Stimulated activated CD8-positive, alpha-beta memory T cell treated with anti-CD3 and anti-CD28 coated beads, Interleukin-15, amount 100 ng/mL, for 24 hours (primary cell): ENCODE measurements at places on chromosomes 4 and X.

- no peak for DNase-seq
Observed at GRCh38 chr4:87527431-87528220, 1.6 kb downstream of the SPARCL1 start.

- no peak for DNase-seq
Observed at GRCh38 chr4:84498203-84498934, 723 bp downstream of the NKX6-1 start.

DNA sequence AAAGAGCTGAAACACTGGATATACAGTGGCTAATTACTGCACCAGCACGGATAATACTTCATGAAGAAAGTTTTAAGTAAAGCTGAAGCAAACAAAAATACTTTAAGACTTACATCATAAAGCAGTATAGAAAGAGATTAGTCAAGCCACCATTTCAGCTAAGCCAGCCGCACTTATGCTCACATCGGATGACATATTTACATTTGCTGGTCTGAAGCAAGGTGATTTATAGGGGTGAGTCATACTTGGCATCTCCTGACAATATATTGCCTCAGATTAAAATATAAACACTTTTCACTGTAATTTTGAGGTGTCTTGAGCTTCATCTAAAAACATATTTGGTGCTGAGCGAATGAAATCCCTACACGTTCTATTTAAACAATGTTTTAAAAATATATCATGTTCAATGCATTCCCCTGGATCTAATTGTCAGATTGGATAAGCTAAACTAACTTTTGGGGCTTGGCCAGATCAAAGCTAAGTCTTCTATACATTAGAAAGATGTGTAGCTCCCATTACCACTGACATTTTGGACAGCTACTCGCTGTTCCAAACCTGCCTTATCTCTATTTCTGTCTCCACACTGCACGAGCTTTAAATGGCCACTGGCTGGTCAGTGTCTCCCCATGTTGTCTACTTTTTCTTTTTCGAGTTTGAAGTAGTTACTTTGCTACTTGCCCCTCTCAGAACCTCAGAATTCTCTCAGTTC, 103.2 kb downstream of the VCX2 start:
- no peak for DNase-seq

DNA sequence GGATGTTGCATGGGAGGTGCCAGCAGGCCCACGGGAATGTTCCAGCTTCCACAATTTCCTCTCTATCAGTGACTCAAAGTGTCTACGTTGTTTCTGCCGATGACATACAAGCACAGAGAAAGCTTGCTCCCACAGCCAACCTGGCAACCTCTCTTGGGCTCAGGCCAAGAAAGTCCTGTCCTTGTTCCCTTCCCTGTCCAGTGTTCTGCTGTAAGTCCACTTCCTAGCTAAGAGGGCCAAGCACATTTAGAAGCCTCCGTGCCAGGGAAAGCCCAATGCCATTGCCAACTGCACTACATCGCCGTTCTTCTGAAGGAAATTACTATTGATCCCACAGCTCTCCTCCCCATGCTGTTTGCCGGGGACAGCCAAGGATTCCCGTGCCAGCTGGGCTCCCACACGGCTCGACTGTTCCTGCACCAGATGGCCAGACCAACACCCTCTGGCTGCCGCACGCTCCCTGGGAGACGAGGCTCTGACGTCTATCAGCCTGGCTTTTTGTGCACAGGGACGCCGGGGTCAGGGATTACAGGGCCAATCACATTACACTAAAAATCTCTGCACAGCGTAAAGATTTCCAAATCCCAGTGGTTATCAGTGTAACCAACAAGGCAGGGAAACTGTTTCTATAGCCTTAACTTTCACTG, 284.0 kb downstream of the BCOR start:
- no peak for DNase-seq

DNA sequence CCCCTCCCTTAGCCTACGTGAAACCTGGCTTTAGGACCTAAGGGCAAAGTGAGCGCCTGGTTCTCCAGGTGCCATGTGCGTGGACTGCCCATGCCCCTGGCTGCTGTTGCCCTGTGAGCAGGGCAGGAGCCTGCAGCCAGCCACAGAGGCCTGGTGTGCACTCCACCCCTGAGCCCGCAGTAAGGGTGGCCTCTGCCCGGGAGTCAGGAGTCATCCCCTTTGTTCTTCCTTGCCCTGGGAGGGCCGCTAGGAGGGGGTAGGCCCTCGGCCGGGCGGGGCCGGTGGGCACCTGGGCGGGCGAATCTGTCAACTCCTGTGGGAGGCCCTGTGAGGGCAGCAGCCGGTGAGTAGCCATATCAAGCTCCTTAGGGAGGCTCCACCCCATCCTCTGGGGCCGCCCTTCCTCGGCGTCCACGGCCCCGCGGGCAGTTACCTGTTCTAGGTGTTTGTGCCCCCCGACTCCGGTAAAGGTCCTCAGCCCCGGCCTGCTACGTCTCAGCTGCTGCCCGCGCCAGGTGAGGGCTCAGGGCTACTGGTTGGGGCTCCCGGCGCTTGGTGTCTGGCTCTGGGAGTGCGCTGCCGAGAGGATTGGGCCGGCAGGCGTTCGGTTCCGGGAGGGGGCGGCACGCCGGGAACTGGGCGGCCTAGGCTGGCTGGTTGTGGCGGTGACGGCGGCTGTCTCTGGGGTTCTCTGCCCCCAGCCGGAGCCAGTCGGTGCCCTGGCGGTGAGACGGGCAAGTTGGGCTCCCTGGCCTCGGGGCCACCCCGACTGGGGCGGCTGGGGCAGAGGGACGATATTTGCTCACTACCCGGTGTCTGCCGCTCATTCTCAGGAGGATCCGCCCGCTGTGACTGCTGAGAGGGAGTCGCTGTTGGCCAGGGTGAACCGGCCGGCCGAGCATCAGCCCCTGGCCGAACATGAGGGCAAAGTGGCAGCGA, 1060.2 kb downstream of the TECRL start:
- no peak for DNase-seq

- DNase-seq: no peak
Observed at GRCh38 chrX:132738951-132739350, 219.5 kb downstream of the HS6ST2 start.

DNA sequence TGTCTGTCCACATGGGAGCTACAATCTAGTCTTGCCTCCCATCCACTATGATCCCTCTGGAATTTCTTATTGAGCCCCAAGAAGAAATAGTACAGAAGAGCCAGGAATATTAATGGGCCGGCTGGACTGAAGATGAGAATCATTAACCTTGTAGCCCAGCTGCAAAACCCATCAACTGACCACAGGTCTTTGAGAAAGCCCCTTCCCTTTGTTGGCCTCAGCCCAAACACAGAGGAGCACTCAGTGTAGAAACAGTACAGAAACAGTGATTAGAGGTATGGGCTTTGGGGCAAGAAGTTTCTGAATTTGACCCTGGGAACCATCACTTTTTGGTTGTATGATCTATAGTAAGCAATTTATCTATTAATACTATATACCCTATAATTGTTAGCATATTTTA, 76.8 kb upstream of the RAB40AL start:
- DNase-seq: no peak

DNA sequence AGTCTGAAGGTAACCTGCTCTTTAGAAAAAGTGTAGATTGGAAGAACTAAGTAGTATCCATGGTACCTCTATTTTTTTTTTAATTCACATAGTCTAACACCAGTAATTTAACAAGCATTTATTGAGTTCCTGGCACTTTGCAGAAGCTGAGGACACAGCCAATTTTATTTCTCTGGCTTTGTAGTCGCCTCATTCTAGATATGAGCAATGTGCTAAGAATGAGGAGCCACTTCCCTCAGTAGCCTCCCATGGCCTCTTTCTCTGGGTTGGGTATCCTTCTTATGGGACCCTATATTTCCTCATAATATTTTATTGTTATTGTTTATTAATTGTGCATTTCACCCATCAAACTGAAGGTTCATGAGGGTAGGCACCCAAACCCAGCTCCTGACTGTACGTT, 67.6 kb downstream of the ENPEP start:
- DNase-seq: no peak

DNA sequence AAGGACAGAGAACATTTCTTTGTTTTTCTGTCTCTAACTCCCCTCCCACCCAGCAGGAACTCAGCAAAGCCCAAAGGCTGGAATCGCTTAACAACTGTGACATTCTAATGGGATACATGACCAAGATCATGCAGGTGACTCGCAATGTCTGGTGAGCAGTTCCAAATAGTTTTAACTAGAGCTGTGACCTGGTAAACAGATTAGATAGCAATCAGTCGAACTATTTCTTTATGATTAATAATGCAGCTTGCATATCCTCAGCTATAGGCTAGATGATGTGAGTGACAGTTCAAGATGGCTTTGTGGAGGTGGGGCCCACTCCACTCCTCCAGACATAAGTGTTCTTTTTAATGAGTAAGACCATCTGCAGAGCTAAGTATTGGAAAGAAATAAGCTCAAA, 20.0 kb upstream of the GABRE start:
- no peak for DNase-seq

- no peak for DNase-seq
Observed at GRCh38 chr4:30757357-30757756, 37.2 kb downstream of the PCDH7 start.
